Left renal cortex interstitium (tissue), 4 donors: ENCODE measurements at places on chromosomes 5 and 9.

- DNase-seq: no peak
Measured at GRCh38 chr9:108186642-108187395, 669.0 kb downstream of the ACTL7B start.

GRCh38 chr5:56692359-56693219, 122.8 kb upstream of the MAP3K1 start:
- no peak for DNase-seq

DNA sequence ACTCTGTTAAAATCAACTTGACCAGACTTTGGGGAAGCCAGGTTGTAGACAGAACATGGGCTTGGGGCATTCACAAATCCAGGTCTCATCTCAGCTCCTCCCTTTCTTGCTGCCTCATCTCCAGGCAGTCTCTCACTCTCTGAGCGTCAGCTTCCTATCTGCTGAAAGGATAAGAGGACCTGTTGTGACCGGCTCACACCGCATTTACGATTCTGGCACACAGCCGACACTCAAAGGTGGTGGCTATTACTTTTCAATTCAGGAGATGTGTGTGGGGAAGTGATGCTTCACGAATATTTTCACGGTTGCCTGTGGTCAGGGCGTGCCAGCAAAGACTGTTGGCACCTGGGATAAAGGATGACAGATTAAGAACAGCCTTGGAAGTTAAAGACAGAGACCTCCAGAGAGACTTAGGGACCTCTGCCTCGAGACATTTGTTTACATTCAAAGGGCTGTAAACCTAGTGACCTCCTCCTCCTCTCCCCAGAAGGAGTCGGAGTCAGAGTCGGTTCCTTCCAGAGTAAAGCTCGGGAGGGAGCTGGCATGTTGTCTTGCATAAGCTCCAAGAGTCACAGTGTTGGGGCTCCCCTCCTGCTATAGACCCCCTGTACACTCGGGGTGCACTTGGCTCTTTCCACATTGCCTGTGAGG, 83.2 kb downstream of the AK8 start:
- DNase-seq: no peak

DNA sequence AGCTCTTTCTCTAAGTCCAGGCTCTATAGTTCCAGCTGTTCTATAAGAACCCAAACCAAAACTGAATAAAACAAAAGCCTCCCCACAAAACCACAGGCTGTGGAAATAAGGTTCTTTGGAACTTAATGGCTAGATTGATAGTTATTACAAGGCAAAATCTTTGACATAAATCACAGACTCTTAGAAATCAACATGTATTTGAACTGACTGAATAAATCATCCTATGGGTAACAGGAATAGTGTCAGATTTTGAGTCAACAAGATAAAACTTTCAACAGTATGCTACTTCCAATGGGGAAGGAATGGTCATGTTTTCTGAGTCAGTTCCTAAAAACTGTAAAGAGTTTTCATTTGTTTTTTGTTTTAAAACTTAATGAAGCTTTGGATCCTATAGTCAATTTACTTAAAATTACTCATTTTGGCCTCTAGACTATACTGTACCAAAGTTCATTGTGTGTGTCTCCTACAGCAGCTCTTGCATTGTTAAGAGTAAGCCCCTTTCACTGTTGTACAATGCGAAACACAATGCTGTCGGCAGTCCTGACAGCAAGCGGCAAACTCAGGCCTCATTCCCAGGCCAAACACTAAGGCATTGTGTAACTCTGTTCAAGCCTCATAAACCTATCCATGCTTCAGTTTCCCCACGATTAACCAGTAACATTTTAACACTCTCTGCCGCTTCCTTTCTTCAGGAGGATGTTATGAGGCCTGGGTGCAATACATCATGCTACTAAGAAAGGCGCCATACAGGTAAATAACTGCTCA, 134.1 kb downstream of the ARL15 start:
- DNase-seq: no peak

DNA sequence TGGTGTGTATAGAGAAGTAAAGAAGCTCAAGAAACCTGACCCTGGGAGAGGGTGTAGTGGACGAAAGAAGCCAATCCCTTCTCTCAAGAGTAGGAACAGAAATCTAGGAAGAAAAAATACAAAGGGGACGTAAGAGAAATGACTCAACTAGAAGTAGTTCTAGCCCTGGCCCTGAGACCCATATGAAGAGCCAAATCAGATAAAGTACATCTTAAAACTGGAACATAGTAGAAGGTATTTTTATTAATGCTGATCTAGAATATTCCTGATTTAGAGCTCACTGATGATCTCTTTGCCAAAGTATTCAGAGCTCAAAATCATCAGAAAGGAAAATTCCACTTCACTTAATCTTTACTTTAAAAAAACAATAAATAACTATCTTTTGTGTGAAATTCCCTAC, 184.8 kb downstream of the MLLT3 start:
- no peak for DNase-seq

- no peak for DNase-seq
Measured at GRCh38 chr5:61575103-61575502, 243.0 kb downstream of the ZSWIM6 start.

DNA sequence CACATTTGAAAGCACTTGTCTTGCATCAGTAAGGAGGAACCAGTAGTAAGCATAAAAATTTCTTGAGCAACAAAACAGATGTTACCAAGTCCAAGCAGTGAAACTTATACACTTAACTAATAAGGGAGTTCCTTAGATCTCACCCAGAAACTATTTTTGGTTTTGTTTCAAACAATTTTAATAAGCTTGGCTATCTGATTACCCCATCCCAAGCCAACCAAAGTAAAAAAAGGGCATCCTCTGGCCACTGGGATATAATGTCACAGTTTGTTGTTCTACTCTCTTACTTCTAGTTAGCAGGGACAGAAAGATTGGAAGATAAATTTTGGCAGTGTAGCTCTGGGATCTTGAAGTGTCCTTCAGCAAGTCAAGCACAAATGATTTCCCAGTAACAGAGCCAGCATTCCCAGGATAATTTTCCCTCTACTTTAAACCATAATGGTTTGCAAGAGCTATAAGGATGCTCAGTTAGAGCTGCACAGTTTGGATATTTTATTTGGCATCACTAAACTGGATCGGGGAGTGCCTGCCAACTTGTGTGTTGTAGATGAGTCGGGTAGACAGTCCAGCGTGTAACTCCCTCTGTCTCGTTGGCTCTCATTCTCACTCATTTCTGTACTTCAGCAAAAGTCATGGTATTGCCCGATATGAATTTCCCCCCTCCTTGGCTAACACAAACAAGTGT, 161.9 kb upstream of the HMHB1 start:
- DNase-seq: no peak

GRCh38 chr5:116440457-116441001, 134.1 kb downstream of the SEMA6A start:
- DNase-seq: no peak

DNA sequence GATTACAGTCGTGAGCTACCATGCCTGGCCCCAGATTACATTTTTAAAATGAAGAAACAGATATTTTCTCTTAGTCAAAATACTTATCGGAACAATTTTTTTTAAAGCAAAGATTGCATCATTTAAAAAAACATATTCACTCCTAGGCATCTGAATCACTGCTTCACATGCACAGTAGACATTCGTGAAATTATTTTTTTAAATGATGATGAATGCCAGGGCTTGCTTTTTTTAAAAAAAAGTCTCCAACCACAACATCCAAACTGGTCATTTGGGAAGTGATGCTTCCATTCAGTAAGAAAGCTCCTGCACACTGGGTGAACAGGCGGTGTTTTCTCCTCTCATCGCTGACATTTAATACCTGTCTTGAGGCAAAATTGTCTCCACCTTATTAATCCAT, 223.0 kb upstream of the DMRT1 start:
- no peak for DNase-seq

DNA sequence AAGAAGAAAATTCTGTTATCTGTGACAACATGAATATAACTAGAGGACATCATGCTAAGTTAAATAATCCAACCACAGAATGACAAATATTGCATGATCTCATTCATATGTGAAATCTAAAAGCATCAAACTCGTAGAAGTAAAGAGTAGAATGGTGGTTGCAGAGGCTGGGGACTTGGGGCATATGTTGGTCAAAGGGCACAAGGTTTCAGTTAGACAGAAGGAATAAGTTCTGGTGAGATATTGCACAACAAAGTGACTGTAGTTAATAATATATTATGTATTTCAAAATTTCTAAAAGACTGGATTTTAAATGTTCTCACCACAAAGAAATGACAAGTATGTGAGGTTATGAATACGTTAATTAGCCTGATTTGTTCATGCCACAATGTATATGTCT, 24.8 kb downstream of the GRIA1 start:
- DNase-seq: no peak

DNA sequence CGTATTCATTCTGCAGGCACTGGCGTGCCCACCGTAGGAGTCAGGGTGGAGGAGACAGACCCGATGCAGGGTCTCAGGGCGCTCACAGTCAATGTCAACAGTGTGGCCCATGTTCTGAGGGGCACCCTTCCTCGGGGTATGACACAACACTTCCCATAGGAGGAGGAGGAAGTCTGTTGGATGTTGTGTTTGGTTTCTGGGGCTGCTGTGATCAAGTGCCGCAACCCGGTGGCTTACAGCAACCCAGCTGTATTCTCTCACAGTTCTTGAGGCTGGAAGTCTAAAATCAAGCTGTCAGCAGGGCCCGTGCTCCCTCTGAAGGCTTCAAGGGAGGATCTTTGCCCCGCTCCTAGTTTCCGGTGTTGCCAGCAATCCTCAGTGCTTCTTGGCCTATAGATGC, 5.6 kb upstream of the HNRNPAB start:
- no peak for DNase-seq

DNA sequence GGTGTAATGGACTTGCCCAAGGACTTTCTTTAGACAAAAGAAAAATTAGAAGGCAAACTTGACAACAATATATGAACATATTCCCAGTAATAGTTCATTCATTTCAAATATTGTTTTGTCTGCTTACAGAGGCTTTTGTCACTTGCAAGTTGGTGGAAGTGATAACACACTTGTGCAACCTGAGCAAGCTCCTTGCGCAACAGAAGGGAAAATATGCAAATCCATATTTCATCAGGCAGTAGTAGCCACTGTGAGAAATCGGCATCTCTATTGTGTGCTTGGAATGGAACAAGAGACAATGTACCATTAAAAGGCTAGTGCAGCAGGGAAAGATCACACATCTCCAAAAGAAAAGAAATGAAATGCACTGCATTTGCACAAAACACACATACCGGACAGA, 125.3 kb upstream of the RASEF start:
- no peak for DNase-seq

DNA sequence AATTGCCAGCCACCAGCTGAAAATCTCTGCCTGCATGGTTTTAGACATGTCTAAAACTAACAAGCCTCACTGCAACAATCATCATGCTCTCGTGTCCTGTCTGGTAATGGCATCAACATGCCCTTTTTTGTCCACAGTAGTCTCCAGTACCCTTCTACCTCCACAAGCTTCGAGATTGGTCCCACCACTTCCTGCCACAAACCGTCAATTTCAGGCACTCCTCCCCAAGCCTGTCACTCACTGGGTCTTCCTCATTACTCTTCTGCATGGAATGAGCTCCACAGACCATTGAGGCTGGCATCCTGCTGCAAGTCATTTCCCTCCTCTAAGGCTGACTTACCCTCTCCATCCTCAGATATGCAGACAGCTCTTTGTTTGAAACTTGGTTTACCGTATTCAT, 9.0 kb downstream of the LPAR1 start:
- no peak for DNase-seq

- no peak for DNase-seq
Measured at GRCh38 chr5:135058331-135058732, 24.3 kb upstream of the PITX1 start.

DNA sequence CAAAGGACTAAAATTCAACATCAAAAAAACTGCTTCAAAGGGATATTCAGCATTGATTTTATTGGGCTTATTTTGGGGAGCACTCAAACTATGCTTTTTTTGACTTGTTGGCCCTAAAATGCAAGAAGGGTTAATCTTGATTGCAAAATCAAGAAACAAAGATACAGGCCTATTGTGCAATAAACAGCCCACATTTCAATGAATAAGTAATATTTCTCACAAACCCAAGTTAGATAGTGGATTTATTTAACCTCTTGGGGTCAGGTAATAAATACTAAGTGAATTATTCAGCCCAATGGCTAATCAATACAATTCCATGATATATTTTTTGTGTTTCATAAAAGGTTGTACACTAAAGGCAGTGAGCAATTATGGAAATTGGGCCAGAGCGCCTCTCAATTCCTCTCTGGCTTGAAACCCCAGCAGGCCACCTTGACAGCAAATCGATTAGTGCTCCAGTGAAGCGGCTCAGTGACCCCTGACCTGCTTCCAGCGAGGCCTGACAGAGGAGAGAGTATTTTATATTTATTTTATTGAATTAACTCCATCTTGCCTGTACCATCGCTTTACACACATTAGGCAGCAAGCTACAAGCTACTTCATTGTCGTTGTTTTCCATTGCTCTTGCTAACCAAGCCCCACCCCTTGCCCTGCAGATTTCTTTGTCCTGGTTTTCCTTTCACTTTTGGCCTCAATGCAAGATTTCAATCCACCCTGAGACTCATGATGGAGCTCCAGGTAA, 65.5 kb downstream of the EBF1 start:
- DNase-seq: no peak

DNA sequence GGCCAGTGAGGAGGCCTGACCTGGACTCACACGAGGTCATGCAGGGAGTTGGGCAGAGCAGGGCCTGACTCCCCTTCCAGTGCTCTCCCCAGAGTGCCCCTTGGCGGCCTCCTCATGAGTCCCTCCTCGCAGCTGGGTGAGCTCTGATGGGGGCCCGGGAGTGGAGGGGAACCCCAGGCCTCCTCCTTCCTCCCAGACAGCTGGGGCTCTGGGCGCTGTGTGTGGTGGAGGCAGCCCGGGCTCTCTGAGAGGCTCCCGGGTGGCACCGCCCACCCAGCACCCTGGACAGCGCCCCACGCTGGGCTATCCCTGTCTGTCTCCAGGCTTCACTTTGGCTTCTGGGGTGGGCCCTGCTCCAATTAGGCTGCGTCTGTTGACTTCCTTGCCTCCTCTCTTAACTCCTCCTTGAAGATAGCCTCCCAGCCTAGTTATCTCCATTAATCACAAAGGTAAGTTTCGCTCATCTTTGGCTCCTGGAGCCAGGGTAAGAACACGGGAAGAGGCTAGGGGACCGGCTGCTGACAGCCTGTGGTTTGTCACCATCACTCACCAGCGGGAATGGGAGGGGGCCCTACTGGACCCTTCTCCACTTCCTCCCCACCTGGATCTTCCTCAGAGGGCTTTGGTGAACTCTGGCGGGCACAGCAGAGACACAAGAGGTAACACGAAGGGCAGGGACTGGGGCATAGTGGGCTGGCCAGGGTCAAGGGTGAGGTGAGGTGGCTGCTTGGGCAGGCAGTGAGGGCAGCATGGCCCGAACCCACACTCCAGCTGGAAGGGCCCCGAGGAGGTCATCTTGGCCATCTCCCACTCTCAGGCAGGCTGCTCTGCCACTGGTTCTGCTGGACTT, 13.1 kb downstream of the PSD2 start:
- DNase-seq: no peak

GRCh38 chr5:77669677-77670076, 31.2 kb upstream of the OTP start:
- no peak for DNase-seq
